ENCODE measurements at places on chromosomes 6 and 20. TPM values are rescaled to one million over a fixed set of nuclear protein-coding genes. Genes with fewer than 3 reads are reported as not detected.

DNA sequence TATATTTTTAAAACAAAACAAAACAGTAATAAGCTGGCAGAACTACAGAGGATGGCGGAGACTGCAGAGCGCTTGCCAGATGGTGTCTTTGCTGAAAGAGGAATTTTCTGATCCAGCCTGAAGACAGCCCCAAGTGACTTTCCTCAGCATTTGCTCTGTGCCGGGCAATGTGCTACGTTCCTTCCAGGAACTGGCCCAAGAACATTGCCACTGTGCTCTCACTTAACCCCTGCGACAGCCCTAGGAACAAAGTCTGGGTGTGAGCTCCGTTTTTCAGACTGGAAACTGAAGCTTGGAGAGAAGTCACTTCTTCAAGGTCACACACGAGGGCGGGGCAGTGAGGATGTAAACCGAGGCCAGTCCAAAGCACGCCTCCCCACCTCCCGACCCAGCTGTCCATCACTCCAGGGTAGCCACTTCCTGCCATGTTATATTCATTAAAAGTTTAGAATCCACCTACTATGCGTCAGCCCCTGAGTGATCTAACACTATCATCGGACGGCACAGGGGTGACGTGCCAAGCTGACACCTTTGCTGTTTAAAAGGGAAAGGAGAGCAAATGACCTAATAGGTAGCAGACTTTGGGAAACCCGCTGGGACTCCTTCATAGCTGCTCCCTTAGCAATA lies 22.3 kb upstream of the BMP7 start:
- peaks cover 24% of the 10 kb centered on the region for H3K4me1 ChIP-seq
- peaks cover 50% of the 10 kb centered on the region for H3K27me3 ChIP-seq
- H3K36me3 ChIP-seq: no peaks in the 10 kb centered on the region
- no peak for DNase-seq
- H3K27ac ChIP-seq: no peak overlapping the region
- H3K4me3 ChIP-seq: no peak overlapping the region

C20orf141 gene
- not detected for polyA plus RNA-seq

ZBTB22 gene
- polyA plus RNA-seq: 11.8 TPM

GRCh38 chr6:35063701-35064280 lies 77.3 kb downstream of the TCP11 start:
- H3K27me3 ChIP-seq: no peaks in the 10 kb centered on the region
- peak overlapping the region; percentile 33 for H3K27ac ChIP-seq
- H3K4me1 ChIP-seq: no peaks in the 10 kb centered on the region
- peaks cover 94% of the 10 kb centered on the region for H3K36me3 ChIP-seq

BTN2A1 gene
- 14.2 TPM for polyA plus RNA-seq

IL17A gene
- not detected for polyA plus RNA-seq

DNA sequence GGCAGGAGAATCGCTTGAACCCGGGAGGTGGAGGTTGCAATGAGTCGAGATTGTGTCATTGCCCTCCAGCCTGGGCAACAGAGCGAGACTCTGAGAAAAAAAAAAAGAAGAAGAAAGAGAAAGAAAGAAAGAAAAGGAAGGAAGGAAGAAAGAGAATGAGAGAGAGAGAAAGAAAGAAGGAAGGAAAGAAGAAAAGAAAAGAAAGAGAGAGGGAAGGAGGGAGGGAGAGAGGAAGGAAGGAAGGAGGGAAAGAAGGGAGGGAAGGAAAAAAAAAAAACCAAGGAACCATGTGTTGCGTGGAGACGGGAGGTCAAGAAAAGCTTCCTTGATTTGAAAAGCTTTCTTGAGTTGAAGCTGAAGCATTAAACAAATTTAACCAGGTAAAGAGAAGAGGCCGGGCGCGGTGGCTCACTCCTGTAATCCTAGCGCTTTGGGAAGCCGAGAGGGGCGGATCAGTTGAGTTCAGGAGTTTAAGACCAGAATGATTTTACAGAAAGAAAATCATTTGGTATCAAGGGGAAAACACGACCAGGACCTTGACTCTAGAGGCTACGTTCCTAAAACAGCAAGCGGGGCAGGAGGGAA lies 90.5 kb upstream of the PRSS16 start:
- peaks cover 17% of the 10 kb centered on the region for H3K4me1 ChIP-seq
- no peak for DNase-seq
- no peaks in the 10 kb centered on the region for H3K36me3 ChIP-seq
- peak overlapping the region; percentile 50 for H3K4me3 ChIP-seq
- H3K27me3 ChIP-seq: no peaks in the 10 kb centered on the region
- peak overlapping the region; percentile 49 for H3K27ac ChIP-seq

DNA sequence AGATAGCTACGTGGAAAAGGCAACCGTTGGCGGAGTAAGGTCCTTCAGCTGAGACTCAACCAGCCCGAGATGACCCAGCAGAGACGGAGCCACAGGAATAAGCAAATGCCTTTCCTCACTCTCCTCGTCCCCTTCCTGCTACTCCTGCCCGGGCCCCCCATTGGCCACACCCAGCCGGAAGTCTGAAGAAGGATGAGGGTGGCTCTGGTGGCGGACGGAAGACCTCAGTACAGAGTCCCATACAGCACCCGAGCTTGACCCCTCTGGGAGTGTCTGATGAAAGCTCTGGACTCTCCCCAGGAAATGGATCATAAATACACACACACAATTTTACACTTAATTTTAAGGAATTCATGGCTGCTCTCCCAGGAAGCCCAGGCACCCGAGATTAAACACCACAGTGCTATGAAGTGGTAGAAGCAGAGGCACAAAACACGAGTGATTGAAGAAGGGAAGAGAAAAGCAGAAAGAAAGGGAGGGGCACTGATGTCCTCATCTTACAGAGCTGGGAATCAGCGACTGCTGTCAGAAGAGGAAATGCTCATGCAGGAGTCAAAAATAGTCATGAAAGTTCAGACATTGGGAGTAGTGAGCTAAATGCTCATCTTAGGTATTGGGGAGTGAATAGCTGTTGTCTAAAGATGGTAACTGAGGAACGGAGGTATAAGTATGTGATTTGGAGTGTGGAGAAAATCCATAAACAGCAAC lies 125.6 kb downstream of the BANF2 start:
- peaks cover 17% of the 10 kb centered on the region for H3K4me1 ChIP-seq
- no peaks in the 10 kb centered on the region for H3K27me3 ChIP-seq
- no peak overlapping the region for H3K27ac ChIP-seq
- DNase-seq: no peak
- no peaks in the 10 kb centered on the region for H3K36me3 ChIP-seq

DNA sequence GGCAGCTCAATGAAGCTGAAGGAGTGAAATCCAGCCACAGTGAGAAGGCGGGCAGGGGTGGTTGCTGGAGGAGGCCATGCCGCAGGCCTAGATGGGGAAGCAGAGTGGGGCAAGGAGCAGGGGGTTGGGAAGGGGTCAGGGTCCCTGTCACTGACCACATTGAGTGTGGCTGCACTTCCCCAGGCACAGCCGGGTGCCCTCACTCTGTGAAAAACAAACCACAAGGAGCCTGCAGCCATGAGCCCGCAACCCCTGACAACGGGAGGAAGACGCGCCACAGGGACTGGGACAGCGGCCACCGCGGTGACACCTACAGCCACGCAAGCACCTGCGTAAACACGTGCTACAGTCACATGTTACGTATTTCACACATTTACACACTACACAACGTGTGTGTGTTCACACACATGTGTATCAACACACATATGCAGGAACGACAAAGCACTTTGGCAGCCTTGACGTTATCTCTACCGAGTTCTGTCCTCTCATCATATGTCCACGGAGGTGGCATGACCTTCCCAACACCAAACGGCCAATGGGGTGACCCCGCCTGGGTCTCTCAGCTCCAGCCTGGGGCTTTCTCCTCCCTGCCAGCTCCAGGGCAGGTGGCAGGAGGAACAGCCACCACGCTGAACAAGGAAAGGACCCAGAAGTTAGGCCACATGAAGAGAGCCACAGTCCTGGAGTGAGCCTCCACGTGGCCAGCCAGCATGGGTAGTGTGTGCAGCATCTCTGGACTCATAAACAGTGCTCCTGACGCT lies 137.6 kb upstream of the RPS6KA2 start:
- no peak for DNase-seq
- H3K4me1 ChIP-seq: no peaks in the 10 kb centered on the region
- no peaks in the 10 kb centered on the region for H3K36me3 ChIP-seq
- no peak overlapping the region for H3K27ac ChIP-seq

THEMIS gene
- polyA plus RNA-seq: 0.31 TPM
